ENCODE measurements at places on chromosomes 16 and 17.
A peak's percentile ranks its signal among the peaks of the same experiment; 100 is the strongest.

GRCh38 chr17:52235516-52235915 is 77.0 kb upstream of the CA10 start:
- no peak for DNase-seq

- DNase-seq = no peak
These were observed 7.9 kb downstream of the MSI2 start for GRCh38 chr17:57264250-57264649.

DNA sequence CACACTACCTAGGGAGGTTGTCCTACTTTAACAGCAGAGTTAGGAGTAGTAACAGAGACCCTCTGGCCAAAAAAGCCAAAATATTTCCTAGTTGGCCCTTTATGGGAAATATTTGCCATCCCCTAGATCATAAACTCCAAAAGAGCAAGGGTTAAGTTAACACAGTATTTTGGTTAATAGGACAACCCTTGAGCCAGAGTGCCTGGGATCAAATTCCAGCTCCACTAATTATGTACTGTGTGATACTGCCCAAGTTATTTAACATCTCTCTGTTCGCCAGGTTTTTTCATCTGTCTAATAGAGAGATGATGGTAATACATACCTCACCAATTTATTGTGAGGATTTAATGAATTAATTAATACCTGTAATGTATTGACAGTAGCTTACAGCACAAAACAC is 767.4 kb downstream of the KCNJ2 start:
- DNase-seq = no peak

- DNase-seq = no peak
These were observed 2.2 kb upstream of the ICAM2 start for GRCh38 chr17:64022611-64023063.

- DNase-seq = peak; percentile 69
These were observed 5.7 kb downstream of the GGA2 start for GRCh38 chr16:23504453-23505179.

GRCh38 chr16:87107201-87107600 is 210.0 kb downstream of the C16orf95 start:
- no peak for DNase-seq

DNA sequence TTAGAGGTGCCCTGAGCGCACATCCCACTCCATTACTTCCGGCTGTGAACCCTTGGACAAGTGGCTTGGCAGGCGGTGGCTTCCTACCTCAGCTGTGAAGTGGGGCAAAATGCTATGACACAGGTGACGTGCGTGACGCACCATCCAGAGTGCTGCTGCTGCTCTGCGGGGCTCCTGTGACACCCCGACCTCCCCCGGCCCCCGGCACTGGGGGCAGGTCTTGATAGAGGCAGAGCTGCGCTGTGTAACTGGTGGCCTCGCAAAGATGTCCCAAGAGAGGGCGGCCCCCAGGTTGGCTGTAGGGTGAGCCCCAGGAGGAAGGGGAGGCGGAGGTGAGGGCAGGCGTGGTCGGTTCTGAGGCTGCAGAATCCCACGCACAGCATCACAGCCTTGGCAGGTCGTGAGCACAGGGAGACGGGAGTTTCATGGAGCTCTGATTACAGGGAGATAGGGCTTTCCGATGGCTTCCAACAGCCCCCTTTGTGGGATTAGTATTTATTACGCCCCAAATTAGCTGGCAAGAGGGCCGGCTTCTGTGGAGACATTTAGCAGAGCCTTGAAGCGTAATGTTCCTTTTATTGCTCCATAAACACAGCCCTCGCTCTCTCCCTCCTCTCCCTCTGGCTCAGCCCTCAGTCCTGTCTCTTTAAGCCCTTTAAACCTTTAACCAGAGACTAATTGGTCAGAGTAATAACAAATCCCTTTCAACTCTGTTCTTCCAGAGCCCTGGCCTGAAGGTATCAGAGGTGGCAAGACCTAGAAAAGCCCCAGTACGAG is 328.1 kb downstream of the C16orf95 start:
- DNase-seq = no peak

- DNase-seq = no peak
These were observed 580.2 kb downstream of the CDH11 start for GRCh38 chr16:64541621-64542020.

DNA sequence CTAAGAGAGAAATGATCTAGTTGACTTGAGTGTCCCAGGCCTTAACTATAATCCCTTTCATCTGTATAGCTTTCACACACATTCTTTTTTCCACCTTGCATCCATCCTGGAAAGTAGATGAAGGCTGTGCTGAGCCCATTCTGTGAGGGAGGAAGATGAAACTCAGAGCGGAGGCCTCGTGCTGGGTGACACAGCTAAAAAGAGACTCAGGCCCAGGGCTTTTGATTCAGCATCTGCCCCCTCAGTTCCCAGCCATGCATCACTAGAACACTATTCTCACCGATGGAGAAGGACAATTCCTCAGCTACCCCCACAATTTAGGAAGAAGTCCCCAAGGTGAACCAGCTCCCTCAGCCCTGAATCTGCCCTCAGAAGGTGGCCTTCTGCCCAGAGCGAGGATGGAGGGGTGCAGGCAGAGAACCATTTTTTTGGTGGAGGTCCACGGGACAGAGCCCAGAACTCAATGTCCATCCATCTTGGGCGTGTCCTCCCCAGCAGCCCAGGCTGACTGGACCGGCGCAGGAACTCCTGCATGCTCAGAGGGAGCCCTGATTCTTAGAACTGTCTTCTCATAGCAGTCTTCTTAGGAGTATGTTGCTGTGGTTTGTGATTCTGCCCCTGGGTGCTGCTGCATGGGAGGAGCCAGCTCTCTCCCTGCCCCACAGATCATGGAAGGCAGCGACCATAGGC is 5.8 kb upstream of the MYCBPAP start:
- no peak for DNase-seq

DNA sequence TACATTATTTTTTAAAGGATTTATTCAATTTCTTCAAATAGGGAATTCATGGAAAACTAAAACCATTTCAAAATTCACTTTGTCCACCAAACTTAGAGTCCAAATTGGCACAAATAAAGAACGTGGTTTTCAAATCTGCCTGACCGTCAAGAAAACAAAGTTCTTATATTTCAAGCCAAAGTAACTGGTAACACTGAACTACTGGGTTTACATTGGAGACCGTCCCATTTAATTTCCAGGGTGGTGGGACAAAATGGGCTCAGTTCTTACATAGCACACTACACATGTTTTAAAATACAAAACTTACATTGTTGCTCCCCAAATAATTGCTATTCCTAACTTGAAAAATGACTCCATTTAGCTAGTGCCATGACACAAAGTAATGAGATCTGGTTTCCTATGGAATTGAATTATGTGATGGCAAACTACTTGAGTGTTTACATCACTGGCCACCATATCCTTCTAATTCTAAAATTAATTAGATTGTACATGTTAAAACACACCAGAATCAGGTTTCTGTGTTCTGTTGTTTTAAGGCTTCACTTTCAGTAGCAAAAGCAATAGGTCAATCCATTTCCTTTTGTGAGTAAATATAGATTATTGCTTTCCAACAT is 6.5 kb downstream of the PSME3IP1 start:
- DNase-seq = no peak

- no peak for DNase-seq
These were observed 2.7 kb upstream of the ZNF594 start for GRCh38 chr17:5194346-5194745.

GRCh38 chr17:49258394-49258793 is 27.8 kb upstream of the PHOSPHO1 start:
- no peak for DNase-seq

GRCh38 chr17:29158488-29159275 is 21.5 kb downstream of the MYO18A start:
- DNase-seq = no peak

- DNase-seq = no peak
These were observed 191.4 kb downstream of the ZNF423 start for GRCh38 chr16:49664221-49665215.

DNA sequence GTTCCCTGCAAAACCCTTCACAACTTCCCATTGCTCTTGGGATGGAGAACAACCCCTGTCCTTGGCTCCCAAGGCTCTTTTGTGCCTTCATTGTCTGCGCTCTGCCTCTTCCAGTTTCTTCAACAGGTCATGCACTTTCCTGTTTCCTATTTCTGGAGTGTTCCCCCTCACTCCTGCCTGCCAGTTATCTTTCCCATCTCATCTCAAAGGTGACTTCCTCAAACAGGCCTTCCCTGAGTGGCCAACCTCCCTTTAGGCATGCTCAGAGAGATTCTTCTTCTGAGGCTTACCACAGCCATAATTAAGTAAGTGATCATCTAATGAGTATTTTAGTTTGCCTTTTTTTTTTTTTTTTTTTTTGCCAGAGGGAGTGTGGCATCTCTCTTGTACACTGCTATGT is 2.9 kb upstream of the CYLD start:
- no peak for DNase-seq

- DNase-seq = no peak
These were observed 10.5 kb downstream of the C17orf75 start for GRCh38 chr17:32331243-32332040.

GRCh38 chr16:12771341-12771798 is 32.3 kb downstream of the CPPED1 start:
- DNase-seq = peak; percentile 27

DNA sequence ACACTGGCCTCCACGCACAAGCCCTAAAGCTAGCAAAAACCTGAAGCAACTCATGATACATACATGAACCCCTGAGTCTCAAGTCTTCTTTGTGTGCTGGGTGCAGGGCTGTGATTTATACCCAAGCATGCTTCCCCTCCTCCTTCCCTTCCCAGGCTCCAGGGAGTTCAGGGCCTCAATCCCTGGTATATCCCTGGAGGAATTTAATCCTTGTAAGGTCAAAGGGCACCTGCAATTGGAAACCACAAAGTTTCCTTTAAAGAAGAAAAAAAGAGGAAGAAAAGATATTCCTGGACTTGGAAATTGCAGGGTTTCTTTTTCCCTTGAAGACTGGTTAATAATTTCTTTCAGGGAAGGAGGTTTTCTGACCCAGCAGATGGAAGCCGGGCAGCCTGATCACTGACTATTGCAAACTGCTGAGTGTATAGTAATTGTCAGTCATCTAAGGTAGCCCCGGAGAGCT is 182.3 kb downstream of the AATF start:
- DNase-seq = no peak

GRCh38 chr17:76088868-76089576 is 10.0 kb downstream of the ZACN start:
- no peak for DNase-seq

DNA sequence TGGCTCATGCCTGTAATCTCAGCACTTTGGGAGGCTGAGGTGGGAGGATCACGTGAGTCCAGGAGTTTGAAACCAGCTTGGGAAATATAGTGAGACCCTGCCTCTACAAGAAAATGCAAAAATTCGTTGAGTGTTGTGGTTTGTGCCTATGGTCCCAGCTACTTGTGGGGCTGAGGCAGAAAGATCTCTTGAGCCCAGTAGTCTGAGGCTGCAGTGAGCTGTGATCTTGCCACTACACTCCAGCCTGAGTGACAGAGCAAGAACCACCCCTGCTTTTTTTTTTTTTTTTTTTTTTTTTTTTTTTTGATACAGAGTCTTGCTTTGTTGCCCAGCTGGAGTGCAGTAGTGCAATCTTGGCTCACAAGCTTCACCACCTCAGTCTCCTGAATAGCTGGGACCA is 34.0 kb downstream of the ITGB3 start:
- DNase-seq = no peak

GRCh38 chr17:49393491-49394255 is 21.0 kb downstream of the PHB1 start:
- DNase-seq = no peak

DNA sequence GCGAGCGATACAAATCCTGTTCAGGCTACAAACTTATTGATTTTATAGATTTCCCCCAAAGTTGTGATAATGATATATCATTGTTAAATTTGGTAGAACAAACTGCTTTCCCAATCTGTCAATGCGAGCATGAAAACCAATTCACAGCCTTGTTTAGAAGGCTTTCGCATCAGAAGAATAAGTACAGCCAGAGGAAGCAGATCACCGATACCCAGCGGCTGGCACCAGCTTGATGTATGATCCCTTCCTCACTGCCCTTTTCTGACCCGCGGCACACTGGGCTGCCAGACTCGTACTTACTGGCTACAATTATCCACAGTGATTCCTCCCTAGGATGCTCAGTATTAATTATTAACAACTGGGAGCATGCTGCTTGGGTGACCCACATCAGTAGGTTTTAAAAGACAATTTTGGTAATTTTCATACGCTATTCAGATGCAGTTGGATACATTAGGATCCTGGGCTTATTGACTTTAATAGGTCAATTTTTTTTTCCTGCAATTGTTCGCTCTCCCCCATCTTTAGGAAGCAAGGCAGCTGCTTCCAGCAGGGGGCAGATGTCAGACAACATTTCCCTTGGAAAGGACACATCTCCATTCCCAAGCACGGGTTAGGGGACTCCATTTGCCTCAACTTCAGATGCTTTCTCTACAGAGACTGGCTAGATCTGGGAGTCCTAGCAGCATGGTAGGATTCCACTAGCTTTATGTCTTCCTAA is 582.7 kb upstream of the PSMD7 start:
- DNase-seq = peak; percentile 13
